ENCODE measurements at places on chromosomes 5 and 9.

GRCh38 chr9:110935829-110936228 lies 102.4 kb downstream of the LPAR1 start:
- no peak for DNase-seq

- no peak for DNase-seq
Observed at GRCh38 chr9:14769230-14769571, 46.7 kb upstream of the CER1 start.

- DNase-seq = no peak
Observed at GRCh38 chr9:81499021-81499454, 190.3 kb downstream of the TLE1 start.

DNA sequence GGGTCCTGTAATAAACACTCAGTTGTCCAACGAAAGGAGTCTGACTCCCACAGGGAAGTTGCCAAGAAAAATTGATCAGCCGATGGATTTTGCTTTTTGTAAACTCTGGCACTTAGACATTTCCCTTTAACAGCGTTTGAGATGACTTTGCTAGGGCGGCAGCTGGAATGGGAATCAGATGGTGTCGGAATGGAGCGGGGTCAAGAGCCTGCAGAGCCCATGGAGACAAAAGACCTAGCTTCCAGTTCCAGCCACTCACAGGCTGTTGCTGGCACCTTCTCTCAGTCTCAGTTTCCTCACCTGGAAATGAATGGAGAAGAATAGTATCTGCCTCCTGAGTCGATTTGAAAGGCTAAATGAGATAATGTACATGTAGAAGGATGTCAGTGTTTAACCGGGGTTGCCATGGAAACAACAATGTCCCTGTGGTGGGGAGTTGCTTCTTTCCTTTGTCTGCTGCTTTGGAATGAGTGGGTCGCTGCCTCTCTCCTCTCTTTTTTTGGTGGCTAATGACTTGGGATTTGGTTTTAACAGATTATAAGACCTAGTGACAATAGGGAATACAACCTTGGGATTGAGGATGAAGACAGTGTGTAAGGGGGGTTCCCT lies 137.4 kb downstream of the GAS1 start:
- no peak for DNase-seq

- DNase-seq = no peak
Observed at GRCh38 chr9:135722365-135722764, 20.4 kb downstream of the KCNT1 start.

DNA sequence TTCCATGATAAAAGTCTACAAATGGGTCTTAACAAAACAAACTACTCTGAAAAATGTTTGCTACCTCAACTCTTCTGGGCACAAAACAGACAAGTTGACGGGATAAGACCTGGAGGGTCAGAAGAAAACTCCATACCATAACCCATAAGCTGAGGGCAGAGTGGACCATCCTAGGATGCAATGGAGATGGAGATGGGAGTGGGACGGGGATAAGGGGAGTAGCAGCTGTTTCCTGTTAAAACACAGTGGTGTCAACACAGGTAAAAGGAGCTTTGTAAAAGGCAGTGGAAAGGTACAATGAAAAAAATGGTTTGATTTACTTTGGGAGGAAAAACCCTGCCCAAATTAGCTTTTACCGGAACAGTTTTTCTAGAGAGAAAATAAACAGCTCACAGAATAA lies 41.6 kb downstream of the CEMIP2 start:
- DNase-seq = no peak

GRCh38 chr9:78295731-78296130 lies 1.2 kb upstream of the PSAT1 start:
- no peak for DNase-seq

- DNase-seq = no peak
Observed at GRCh38 chr5:128539038-128539429, 989 bp upstream of the FBN2 start.

GRCh38 chr5:111756581-111757354 lies at the start of gene NREP:
Gene NREP, minus strand, starts transcription at chr5:111757194. Its CDS starts 1,422 bp downstream, at chr5:111755772.
- DNase-seq = no peak

- no peak for DNase-seq
Observed at GRCh38 chr5:133293960-133294359, 242.1 kb downstream of the HSPA4 start.

DNA sequence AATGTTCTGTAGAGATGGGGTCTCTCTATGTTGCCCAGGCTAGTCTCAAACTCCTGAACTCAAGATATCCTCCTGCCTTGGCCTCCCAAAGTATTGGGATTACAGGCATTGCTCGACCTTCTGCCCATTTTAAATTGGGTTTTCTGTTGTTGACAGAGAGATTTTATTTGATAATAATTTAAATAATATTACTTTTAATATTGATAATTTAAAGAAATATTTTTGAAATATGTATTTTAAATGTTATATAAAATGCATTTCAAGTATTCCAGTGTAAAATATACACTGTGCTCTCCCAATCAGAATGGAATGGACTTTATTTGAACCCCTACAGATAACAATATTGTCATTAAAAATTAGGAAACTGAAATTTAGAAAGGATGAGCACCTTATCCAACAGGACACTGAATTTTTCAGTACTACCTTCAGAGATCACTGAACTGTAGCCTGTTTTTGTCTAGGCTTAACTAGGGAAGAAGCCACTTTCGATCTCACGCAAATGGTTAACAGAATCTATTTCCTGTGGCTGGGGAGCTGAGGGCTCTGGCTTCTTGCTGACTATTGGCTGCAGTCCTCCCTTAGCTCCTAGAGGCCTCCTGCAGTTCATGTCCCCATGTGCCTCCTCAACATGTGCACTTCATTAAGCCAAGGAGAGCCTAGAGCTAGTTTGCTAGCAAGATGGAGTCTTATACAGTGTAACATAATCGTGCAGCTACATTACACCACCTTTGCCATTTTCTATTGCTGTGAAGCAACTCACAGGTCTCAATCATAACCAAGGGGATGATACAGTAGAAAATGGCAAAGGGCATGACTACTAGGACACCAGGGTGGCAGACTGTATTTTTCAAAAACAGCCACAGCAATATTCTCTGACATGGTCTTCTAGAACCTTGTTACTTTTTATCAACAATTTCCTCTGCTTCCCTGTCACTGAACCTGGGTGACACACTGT lies 150.0 kb downstream of the CDC42SE2 start:
- no peak for DNase-seq

- DNase-seq = no peak
Observed at GRCh38 chr5:125011014-125011413, 264.6 kb upstream of the ZNF608 start.

- no peak for DNase-seq
Observed at GRCh38 chr5:124713595-124713994, 32.8 kb downstream of the ZNF608 start.

DNA sequence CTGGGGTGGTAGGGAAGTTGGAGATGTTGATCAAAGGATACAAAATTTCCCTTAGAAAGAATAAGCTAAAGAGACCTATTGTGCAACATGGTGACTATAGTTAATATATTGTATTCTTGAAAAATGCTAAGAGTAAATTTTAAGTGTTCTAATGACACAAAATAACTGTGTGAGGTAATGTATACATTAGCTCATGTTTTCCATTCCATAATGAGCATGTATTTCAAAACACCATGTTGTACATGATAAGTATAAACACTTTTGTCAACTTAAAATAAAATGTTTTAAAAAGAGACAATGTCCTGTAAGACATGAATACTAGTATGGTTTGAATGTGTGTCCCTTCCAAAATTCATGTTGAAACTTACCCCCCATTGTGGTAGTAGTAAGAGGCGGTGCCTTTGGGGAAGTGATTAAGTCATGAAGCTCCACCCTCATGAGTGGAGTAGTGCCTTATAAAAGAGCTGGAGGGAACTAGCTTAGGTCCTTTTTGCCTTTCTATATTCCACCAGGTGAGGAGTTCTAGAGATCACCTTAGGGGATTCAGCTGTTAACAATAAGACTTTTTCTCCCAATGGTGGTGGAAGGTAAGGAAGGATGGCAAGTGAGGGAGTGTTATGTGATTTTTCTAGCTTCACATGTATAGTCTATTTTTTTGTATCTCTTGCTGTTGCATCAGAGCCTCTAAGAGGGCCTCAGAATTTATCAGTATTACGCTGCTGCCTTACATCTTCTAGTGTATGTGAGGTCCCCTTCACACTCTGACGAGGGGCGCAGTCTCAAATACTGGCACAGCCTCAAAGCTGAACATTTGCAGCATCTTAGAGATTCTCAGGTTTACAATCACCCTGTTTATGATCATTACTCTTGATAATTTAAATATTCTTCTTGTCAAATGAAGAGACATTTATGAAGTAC lies 94.9 kb upstream of the NREP start:
- no peak for DNase-seq

- DNase-seq = no peak
Observed at GRCh38 chr9:38521762-38522161, 97.5 kb upstream of the IGFBPL1 start.

GRCh38 chr5:154797762-154798161 lies 42.6 kb downstream of the LARP1 start:
- DNase-seq = no peak

DNA sequence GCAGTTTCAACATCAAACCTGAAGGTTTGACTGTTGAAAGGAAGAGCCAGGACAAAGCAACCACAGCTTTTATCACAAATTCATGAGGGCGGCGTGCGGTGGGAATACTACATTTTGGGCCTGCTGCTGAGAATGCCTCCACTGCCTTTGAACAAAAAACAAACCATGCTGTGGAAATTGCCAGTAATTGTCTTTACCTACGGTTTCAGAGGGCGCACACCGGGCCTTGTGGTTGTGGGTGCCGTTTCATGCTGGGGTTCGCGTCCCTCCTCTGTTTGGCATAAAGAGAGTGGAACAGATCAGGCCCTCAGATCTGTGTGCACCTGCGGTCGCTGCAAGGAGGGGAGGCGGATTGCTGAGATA lies 27.6 kb upstream of the TCF7 start:
- DNase-seq = no peak

DNA sequence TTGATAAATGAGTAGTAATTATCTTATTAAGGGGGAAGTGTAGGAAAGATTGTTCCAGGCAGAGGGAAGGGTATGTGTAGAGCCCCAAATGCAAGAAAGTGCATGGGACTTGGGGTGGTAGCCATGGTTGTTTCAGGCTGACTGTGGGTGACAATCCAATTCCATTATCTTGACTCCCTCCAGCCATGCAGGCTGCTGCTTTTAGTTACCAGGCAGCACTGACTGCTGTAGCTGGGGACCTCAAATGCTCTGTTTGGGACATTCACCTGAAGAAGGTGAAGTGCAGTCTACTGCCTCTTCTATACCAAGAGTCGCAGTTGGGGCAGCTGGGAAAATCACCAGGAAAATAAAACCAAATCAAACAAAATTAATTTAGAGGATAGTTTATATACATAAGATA lies 102.4 kb upstream of the NR3C1 start:
- DNase-seq = no peak

GRCh38 chr9:109717342-109717741 lies 62.7 kb upstream of the PALM2AKAP2 start:
- no peak for DNase-seq

- no peak for DNase-seq
Observed at GRCh38 chr5:39500551-39501175, 75.9 kb upstream of the DAB2 start.

GRCh38 chr9:123929870-123930831 lies at the start of gene DENND1A:
Gene DENND1A, minus strand, starts transcription at chr9:123930126. Its CDS starts 221 bp downstream, at chr9:123929905.
- DNase-seq = peak; percentile 53

GRCh38 chr9:6407778-6408177 lies 5.2 kb upstream of the UHRF2 start:
- DNase-seq = no peak

GRCh38 chr5:95223566-95224258 lies 61.2 kb downstream of the MCTP1 start:
- DNase-seq = no peak

DNA sequence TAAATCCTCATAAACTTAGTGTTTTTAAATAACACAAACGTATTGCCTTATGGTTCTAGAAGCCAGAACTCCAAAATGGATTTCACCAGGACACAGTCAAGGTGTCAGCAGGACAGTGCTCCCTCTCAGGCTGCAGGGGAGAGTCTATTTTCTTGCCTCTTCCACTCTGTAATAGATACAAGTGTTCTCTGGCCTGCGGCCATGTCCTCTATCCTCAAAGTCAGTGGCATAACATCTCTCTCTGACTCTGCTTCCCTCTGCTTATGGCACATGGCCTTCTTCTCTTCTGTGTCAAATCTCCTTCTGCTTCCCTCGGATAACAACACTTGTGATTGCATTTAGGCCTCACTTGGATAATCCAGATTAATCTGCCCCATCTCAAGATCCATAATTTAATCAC lies 129.4 kb upstream of the OR13F1 start:
- DNase-seq = no peak

DNA sequence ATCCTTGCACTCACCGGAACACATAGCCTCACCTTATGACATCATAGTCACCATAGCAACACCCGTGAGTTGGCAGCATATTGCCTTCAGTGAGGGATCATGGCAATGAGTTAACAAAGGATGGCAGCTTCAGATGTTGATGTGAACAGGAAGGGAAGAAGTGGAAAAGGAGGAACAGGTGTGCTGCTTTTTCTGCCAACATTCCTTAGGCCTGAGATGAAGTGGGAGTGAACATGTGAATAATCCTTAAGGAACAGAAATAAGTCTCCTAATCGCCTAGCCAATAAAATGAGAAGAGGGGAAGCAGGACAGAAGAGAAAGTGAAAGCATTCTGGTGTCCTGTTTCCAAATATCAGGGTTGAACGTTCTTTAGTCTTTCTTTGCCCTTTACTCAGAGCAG lies 360.0 kb downstream of the BRINP1 start:
- DNase-seq = no peak

GRCh38 chr5:6759983-6760382 lies 46.8 kb downstream of the TENT4A start:
- DNase-seq = no peak

DNA sequence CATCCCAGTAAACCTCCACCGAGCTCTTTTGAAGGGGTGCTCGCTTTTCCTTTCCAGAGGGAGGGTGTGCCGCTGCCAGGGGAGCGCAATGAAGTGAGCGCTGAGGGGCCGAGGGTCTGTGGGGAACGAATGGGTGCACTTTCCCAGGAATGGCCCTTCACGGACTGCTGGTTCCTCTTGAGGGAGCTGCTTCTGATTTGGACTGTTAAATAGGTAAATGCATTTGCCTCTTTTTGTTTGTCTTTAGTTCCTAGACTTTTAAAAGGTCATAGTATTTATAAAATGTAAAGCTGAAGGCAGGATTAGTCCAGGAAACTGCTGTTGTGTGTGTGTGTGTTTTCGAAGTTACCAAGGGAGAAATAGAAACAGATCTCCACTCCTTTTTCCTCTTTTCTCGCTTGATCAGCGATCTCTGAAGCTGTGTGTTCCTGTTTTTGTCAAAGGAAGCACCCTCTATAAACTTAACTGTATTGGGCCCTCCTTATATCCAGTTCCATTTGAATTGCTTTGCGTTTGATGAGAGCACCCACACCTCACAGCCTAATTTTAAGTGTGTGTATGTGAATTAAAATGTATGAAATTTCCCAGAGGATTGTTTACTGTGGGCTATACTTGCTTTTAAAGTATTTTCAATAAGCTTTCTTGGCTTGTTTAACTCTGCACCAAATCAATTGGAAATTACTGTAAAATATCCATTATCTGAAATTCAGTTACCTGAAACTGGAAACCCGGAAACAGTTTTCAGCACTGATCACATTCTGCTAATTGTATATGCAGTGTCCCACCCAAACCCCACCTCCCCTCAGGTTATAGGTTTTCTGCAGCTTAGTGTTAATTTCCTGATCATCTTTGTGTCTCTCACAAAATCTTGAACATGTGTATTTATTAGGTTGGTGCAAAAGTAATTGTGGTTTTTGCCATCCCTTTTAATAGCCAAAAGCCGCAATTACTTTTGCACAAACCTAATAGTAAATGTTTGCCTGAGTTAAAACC lies 966 bp downstream of the SNX2 start:
- no peak for DNase-seq

GRCh38 chr5:79318935-79319614 lies 83.1 kb downstream of the JMY start:
- no peak for DNase-seq

GRCh38 chr5:108321341-108321740 lies 60.6 kb downstream of the FBXL17 start:
- DNase-seq = no peak
